ENCODE measurements at places on chromosomes 3 and 15.
A peak's percentile ranks its signal among the peaks of the same experiment; 100 is the strongest.

GRCh38 chr3:121885386-121885785, 8.8 kb upstream of the SLC15A2 start:
- no peak for DNase-seq

DNA sequence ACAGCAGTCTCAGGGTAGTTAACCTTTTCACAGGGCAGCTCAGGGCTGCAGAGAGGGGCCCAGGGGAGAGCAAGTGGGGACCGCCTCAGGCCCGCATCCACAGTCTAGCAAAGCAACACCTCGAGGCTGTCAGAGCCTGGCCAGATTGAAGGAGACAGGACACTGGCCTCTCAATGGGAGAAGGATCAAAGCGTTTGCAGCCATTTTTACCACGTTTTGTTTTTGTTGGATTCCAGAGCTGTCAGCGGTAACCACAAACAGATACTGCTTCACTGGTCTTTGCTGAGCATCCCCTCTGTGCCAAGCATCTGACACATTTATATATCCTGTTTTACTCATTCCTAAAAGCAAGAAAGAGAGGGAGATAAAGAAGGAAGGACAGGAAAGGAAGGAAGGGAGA, 153.8 kb downstream of the SHQ1 start:
- DNase-seq = no peak

- DNase-seq = no peak
These were observed 27.9 kb upstream of the SNRPA1 start for GRCh38 chr15:101322854-101323477.

GRCh38 chr3:186705882-186706780, 11.0 kb upstream of the KNG1 start:
- DNase-seq = no peak

DNA sequence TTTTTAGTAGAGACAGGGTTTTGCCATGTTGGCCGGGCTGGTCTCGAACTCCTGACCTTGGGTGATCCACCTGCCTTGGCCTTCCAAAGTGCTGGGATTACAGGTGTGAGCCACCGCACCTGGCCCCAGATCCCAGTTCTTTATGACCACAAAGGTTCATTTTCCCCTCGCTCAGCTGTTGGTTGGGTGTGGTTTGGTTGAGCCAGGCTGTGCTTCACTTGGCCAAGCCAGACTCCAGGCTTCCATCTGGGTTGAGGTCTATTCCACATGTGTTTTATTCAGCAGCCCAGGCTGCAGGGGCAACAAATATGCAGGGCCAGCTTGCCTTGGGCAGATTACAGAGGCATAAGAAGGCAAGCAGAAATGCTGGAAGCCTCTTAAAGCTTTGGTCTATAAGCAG, 13.7 kb downstream of the CGNL1 start:
- DNase-seq = no peak

DNA sequence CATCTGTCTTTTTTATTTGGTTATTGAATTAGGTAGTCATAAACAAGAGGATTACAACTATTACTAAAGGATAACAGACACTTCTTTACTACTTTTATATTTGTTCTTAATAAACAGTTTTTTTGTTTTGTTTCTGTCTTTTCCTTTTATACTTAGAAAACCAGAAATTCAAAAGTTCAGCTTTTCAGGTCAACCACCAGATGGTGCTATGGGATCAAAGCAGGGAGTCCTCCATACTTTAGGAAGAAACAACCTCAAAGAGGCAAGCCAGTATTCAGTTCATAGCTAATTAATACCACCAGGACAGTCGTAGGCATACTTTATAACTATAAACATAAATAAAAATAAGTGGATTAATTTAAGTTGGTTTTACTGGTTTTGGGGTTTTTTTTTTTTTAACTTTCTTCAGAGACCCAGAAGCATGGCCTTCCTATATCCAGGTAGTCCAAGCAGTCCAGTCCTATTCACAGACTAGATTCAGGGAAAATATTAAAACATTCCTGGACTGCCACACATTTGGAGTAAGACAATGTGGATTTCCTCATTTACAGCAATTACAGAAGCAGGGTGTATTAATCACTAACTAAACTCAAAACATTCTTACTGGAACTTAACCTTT, 16.0 kb upstream of the EID1 start:
- peak; percentile 22 for DNase-seq

DNA sequence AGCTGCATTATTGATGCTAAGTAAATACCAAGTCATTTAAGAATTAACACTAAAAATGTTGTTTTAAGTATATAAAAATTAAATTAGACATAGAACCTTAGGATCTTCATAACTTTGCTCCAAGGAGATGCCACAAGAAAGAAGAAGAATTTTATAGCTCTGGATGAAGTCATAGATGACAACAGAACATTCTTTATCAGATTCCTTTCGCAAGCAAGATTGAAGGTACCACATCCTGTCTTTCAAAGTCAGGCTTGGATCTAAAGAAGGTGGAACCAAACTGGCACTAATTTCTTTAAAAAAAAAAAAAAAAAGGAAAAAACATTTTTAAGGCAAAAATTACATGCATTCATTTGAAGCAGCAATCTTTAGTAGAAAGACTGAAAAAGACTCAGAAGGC, 62.5 kb downstream of the POLQ start:
- DNase-seq = no peak

DNA sequence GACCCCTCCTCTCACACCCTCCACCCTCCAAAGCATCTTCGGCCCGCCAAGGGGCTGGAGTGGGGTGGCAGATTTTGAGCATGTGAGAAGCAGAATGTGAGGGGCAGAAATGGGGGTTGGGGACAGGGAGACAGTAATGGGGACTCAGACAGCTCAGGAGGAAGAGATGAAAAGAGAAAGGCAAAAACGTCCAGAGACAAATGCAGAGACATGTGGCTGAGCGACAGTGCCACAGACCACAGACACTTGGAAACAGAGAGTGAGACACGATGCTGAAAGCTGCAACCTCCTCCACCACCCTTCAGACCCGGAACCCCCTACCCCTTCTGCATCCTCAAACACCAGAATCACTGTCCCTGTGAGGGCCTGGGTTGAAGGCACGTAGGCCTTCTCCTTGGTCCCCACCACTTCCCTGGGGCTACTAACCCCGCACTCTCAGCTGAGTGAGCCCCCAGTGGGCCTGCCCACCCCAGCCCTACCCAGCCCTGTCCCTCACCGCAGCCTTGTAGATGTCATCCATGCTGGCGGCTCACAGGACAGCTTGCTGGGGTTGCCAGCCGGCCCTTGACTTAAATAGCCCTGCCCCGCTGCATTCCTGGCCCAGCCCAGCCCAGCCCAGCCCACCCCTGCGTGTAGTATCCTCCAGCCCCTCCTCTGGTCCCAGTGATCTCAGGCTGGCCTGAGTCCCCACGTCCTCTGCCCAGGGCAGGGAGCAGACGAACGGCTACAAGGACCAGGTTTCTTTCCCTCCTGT, at the start of gene TNNC1:
Gene TNNC1, minus strand, starts transcription at position 546 of the 754 bp plus-strand sequence. Its CDS starts 26 bp downstream, at position 520.
- DNase-seq = no peak

- peak; percentile 86 for DNase-seq
These were observed 54.7 kb downstream of the LRRC28 start for GRCh38 chr15:99305761-99306505.

DNA sequence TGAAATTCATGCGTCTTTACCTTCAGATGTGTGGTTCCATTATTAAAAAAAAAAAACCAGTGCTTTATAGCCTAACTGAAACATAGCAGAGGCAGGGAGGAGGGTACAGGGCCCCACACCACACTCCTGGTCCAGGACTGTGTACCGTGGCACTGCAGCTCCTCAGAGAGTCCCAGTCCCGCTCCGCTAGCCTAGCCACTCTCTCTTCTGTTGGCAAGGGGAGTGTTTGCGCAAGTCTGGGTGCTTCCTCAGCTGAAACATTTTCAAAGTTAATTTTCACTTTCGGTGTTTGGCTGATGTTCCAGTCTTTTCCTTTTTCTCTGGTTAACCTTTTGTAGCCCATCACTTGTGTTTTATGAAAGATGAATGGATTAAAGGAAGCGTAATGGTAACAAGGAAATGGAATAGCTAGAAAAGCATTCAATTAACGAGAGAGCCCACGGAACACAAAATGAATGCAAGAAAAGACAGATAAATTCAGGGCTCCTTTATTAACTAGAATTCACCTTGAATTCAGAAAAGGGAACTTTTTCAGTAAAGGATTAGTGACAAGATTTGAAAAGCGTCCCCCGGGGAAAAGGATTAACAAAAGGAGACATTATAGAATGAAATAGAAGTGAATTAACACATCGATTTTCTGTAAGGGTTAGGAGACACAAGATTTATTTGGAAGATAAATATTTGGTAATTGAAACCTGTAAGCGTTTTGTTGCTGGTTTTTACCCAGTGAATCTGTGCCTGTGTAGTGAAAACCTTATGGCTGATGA, 177.0 kb downstream of the CACNA2D3 start:
- no peak for DNase-seq

GRCh38 chr15:83971992-83972391, 263.6 kb upstream of the GOLGA6L4 start:
- no peak for DNase-seq

DNA sequence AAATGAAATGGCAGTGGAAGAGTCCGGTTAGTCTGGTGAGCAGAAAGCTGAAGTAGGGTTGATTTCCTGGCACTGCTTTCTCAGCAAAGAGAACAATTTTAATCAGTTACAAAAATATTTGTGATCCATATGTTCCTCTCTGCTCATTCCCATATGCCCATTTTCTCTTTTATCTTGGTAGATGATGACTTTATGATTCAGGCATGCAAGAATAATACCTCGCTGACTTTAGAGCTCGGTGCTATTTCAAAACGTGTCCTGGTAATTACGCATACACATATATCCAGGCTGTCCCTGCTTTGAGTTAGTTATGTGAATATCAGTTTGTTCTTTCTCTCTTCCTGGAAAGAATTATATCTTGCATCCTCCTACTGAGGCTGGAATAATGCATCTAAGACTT, 38.5 kb downstream of the ARPP21 start:
- no peak for DNase-seq

DNA sequence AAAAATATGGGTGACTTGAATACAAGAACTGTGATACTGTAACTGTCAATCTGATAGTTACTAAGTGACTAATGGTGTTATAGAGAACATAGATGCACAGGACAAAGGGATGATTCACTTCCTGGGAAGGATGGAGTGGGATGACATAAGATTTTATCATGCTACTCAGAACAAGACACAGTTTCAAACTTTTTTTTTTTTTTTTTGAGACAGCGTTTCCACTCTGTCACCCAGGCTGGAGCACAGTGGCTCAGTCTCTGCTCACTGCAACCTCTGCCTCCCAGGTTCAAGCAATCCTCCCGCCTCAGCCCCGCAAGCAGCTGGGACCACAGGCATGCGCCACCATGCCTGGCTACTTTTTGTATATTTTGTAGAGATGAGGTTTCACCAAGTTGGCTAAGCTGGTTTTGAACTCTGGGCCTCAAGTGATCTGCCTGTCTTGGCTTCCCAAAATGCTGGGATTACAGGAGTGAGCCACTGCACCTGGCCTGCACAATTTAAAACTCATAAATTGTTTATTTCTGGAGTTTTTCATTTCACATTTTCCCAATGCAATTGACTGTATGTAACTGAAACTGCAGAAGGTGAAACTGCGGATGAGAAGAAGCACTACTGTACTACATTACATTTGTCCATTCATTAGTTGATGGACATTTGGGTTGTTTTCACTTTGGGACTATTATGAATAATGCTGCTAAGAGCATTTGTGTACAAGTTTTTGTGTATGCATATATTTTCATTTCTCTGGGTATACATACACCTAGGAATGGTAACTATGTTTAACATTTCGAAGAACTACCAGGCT, 40.6 kb downstream of the ADIPOQ start:
- no peak for DNase-seq

- DNase-seq = no peak
These were observed 48.3 kb downstream of the MEF2A start for GRCh38 chr15:99613887-99614647.

GRCh38 chr3:10955711-10956453, 36.7 kb upstream of the SLC6A1 start:
- no peak for DNase-seq

All from NCI-H1105 (cell line).